ENCODE measurements at places on chromosomes 13 and 19.

DNA sequence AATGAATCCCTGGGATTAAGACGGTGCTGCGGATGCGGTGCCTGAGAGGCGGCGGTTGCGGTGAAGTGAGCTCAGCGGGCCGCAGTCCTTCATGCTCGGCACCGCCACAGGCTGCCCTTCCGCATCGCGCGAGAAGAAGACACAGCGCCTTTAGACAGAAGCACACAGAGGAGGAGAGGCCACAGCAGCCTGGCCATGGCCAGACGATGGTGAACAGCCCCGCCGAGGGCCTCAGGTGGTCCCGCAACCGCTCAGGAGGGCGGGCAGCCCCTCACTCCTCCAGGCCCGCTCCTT lies 459.2 kb downstream of the MYO16 start:
- DNase-seq = no peak

GRCh38 chr13:37194428-37194861 lies 89.0 kb upstream of the CSNK1A1L start:
- peak; percentile 99 for DNase-seq

DNA sequence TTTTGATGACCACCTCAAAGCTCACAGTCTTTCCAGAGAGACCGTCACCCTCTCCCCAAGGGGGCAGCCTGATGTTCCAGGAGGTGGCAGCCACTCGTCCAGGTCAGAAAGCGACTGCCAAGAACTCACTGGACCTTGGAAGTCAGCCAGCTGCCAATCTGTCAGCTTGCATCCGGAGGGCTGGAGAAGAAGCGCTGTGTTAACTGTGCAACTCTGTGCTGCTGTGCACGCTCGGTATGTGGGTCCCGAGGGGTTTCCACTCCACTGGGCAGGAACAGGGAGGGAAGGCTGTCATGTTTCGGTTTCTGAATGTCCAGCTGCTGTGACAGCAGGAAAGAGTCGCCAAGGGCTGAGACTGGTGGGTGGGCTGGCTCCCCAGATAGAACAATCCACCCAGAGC lies 89.2 kb downstream of the CACNA1A start:
- no peak for DNase-seq

DNA sequence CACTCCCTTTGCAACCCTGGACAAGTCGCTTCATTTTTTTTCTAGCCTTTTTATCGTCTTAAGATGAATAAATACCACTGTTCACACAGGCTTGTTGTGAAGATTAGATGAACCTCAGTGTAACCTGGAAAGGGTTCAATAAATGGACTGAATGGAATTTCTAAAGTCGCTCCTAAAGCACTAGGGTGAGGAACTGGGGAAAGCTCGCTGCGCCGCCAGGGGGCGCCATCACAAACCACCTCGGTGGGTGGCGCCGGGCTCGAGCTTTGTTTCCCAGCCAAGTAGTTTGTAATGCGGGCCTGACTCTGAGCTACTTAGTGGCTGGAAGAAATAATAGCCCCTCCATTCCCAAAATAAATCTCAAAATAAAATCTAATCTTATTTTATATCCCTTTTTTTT lies 2.2 kb upstream of the CEACAM6 start:
- DNase-seq = peak; percentile 3

- peak; percentile 79 for DNase-seq
Measured at GRCh38 chr19:35267818-35268535, 785 bp upstream of the USF2 start.

DNA sequence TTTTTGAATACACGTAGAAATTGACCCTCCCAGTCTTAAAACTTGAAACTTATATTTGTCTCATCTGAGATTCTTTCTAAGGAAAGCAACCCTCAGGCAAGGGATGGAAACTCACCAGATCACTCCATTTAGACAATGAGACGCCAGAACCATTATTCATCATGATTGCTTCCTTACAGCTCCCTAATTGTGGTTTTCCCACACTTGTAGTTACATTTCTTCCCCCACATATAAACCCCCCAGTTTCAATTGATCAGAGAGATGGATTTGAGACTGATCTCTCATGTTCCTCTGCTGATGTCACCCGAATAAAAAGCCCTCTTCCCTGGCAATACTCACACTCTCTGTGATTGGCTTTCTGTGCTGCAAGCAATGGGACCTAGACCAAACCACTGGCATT lies 197.9 kb upstream of the STARD13 start:
- DNase-seq = peak; percentile 78

DNA sequence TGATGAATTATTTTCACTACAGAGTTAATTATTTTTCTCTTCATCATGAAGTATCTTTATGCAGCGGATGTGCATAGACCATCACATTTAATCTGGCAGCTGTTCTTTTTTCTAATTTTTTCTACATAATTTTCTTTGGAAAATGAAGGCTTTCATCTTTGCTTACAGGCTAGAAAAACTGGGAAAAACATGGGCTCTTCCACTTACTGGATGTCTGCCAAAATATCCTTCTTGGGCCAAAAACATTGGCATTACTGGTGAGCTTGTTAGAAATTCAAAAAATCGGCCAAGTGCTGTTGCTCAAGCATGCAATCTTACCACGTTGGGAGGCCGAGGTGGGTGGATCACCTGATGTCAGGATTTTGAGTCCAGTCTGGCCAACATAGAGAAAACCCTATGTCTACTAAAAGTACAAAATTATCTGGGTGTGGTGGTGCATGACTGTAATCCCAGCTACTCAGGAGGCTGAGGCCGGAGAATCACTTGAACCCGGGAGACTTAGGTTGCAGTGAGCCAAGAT lies 176.8 kb downstream of the ZNF737 start:
- no peak for DNase-seq

- peak; percentile 80 for DNase-seq
Measured at GRCh38 chr19:15317392-15318071, 14.8 kb downstream of the BRD4 start.

Data from fibroblast of skin of back (primary cell).